NB4 (cell line): ENCODE measurements at places on chromosomes 16 and 17.

DNA sequence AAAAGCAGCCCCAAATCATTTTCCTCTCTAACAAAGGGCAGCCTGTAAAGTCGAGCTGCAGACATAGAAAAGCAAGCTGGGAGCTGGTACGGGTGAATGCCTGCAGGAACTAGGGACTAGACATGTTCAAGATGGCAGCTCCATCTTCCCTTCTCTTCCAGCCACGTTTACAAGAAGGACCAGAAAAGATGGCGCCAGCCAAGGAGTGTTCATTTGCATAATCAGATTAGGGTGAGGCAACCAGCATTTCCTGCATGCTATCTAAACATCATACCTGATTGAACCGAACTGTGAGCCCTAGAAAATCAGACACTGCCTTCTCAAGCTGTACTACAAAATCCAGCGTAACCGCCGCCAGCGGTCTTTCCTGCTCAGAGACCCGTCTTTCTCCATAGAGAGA is 896.8 kb downstream of the CDH11 start:
- DNase-seq: no peak

DNA sequence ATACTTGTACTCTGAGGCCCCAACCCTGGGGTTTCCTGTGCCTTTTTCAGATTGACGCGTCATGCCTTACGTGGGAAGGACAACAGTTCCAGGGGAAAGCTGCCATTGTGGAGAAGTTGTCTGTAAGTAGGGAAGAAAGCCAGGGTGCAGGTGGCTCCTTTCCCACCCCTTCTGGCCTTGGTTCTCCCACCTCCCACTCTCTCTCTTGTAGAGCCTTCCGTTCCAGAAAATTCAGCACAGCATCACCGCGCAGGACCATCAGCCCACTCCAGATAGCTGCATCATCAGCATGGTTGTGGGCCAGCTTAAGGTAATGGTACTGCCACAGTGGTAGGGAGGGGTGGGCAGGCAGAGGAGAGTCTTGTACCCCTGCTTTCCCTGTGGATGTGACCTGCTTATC is 4.6 kb upstream of the EDC4 start:
- no peak for DNase-seq

DNA sequence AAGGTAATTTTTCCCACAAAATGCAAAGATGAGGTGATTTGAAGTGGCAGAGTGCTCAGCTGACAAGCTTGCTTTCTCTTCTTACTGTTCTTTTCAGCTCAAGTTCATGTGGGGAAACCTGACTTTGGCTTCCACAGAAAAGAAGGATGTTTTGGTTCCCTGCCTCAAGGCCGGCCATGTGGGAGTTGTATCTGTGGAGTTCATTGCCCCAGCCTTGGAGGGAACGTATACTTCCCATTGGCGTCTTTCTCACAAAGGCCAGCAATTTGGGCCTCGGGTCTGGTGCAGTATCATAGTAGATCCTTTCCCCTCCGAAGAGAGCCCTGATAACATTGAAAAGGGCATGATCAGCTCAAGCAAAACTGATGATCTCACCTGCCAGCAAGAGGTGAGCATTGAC is 18.4 kb upstream of the TMEM106A start:
- DNase-seq: no peak

- DNase-seq: peak; percentile 66
Measured at GRCh38 chr17:31095236-31096105, 694 bp downstream of the NF1 start.

DNA sequence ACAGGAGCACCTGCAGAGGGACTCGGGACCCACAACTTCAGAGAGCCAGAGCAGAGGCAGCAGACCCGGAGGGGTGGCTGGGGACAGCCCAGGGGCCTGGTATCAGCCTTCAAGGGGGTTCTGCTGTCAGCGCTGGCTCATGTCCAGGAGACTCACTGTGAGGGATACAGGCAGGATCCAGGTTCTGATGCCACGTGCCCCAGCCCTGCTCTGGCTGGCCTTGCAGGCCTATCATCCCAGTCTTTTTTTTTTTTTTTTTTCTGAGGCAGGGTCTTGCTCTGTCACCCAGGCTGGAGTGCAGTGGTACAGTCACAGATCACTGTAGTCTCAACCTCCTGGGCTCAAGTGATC is 9.0 kb upstream of the MTSS2 start:
- DNase-seq: no peak
